ENCODE measurements at places on chromosomes 13 and 19. TPM values are rescaled to one million over a fixed set of nuclear protein-coding genes. Genes with fewer than 3 reads are reported as not detected.
A peak's percentile ranks its signal among the peaks of the same experiment; 100 is the strongest.

GRCh38 chr13:75985132-75985531 lies 349.0 kb downstream of the LMO7 start:
- no peak for DNase-seq

DNA sequence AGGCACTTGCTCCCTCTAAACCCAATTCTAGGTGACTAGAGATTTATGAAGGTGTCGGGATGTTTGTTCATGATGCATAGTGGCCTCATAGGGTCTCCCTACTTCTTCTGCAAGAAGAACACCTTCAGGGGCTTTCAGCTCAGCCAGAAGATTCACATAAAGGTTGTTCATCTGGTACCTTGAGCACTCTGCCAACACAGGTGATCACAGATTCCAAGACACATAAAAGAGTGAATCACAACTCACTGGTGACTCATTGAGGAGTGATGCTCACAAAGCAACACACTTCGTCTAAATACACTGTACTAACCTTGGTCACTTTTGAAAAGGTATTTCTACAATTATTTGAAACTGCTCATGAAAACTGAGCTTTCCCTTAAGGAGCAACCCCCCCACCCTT lies 6.8 kb upstream of the ZNF324 start:
- DNase-seq: peak; percentile 67

DNA sequence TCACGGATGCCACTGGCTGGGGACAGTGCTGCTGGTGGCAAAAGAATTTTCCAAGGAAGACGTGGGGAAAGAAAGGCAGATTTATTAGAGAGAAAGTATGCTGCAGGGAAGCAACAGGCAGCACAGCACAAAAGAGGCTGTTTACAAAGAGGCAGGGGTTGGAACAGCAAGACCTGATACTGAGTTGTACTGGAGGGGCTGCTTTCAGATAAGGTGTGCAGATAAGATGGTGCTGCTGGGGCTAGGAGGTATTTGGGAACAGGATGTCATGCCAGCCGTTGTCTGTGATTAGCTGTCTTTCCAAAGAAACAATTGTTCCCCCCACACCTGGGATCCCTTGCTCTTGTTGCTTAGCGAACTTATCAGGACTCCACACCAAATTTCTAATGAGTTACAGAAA lies 2023.3 kb upstream of the PCDH20 start:
- DNase-seq: no peak

DNA sequence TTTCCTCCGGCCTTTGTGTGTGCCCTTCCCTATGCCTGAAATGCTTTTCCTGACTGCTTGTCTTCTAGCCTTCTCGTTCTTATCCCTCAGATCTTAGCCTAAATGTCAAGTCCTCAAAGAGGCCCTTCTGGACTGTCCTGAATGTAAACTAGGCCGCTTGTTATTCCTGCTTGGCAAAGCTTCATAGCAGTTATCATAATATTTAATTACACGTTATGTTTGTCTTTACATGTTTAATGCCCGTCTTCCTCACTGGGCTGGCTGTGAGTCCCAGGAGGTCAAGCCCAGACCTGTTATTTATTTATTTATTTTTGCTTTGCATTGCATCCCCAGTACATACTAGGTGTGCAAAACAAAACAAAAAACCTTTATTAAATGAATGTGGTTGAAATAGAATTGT lies 62.7 kb downstream of the SIPA1L3 start:
- DNase-seq: no peak

GRCh38 chr19:47598407-47599349 lies 10.3 kb upstream of the BICRA start:
- DNase-seq: peak; percentile 94

DNA sequence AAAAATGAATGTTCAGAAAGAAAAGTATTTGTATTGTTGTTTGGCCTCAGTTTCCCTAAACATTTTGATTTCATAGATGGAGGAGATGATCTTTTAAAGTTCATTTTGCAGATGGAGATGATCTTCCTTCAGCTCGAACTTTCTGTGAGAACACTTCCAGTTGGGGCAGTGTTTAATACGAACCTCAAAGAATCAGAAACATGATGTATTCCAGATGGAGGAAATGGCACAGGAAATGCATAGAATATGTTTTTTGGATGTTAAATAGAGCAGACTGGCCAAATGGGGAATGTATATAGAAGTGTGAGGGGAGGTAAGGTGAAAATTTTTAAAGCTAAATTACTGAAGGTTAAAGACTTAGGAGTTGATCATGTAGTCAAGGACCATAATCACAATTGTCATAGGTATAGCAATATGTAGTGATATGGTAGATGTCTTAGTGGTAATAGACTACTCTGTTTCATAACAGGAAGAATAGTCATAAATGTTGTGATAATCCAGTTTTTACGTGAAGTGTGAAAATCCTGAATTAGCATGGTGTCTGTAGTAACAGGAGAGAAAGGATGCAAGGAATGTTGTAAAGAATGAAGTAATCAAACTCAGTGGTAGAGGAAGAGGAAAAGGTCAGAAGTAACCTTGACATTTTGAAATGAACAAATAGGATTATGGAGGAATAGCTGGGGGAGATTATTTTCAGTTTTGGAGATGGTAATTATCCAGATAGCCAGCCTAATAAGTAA lies 5.1 kb downstream of the RAP2A start:
- DNase-seq: no peak

DNA sequence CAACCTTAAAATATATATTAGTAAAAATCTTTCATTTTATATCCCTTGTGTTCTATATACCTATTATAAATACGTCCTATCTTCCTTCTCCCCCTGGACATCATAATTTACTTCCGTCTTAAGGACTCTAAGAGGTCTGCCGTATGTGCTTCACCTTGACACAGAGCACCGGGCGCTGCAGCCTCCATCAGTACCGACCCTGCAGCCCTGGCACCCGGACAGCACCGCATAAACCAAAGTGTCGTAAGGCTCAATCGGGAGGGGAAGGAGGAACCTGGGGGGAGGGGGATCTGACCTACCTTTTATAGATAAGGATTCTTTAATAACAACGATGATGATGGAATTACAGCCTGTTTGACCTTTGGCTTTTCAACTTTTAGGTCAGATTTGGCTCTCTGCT lies 44.0 kb downstream of the EFNB2 start:
- no peak for DNase-seq

DNA sequence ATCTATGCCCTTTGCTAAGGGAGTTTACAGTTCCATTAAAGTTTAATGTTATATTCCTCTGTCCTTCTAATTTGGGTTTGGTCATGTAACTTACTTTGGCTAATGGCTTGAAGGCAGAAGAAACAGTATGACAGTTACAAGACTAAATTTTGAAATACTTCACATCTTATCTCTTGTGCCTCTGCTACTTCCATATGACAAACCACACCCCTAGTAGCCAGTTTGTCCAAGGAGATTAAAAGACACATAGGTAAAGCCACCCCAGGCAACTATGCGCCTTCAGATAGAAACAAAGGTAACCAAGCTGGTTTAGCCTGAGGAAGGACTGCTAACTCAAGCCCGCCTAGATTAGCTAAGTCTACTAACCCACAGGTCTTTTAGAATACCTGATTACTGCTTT lies 273.4 kb upstream of the MIR17HG start:
- peak; percentile 27 for DNase-seq

DNA sequence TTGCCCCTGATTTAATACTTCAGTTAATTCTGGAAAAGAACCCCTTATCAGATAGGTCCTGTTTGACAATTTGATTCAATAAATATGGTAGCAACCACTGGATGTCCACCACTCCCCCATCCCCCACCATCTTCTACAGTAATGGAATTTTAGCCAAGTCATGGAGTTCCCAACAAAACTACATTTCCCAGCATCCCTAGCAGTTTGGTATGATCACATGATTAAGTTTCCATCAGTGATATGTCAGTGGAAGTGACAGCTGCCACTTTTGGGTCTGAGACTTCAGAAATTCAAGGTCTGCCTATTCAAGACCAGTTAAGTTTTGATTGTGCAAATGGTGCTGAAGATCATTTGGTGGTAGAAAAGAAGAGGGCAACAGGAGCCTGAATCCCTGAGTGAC lies 85.5 kb downstream of the CACNA1A start:
- DNase-seq: no peak

DNA sequence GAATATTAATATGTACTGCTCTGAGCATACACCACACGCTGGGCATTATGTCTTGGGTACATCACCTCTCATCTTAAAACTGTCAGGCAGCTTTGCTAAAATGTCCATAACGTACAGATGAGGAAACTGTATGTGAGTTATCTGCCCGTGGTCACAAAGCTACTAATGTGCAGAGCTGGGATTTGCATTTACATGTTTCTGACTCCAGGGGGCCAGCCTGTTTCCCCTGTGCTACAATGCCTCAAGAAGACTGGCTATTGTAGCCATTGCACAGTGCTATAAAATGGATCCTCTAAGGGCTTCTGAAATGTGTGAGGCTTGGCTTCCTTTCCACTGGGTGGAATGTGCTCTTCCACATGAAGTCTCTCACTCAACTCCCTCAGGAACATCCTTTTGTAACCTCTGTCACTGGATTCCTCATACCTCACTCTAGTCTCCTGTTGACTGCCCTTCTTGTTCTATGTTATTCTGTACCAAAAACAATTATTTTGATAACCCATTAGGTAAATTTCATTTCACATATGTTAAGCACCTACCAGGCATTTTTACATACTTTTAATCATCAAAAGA lies 95.6 kb upstream of the HTR2A start:
- peak; percentile 52 for DNase-seq

DNA sequence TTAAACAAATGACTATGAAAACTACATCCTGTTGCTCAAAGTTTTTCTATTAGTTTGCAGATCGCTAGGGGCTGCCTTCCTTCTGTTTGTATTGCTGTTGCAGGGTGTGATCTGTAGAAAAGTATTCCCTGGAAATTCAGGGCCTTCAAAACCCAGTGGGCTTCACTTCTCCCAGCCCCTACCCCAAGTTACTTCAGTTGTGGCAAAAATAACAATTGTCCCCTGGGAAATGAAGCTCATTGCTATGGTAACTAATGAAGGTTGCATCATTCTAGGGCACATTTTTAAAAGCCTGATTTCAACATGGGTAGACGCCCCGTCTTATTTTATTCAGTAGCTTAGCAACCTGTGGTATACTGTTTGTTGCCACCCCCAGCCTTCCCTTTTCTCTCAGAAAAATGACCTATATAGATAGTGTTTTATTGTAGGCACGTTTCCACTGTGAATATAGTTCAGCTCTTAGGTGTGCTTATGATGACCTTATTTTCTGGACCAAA lies 60.9 kb downstream of the WDFY2 start:
- DNase-seq: peak; percentile 65

- DNase-seq: no peak
These were observed 951.2 kb upstream of the MIR17HG start for GRCh38 chr13:90396266-90396665.

DNA sequence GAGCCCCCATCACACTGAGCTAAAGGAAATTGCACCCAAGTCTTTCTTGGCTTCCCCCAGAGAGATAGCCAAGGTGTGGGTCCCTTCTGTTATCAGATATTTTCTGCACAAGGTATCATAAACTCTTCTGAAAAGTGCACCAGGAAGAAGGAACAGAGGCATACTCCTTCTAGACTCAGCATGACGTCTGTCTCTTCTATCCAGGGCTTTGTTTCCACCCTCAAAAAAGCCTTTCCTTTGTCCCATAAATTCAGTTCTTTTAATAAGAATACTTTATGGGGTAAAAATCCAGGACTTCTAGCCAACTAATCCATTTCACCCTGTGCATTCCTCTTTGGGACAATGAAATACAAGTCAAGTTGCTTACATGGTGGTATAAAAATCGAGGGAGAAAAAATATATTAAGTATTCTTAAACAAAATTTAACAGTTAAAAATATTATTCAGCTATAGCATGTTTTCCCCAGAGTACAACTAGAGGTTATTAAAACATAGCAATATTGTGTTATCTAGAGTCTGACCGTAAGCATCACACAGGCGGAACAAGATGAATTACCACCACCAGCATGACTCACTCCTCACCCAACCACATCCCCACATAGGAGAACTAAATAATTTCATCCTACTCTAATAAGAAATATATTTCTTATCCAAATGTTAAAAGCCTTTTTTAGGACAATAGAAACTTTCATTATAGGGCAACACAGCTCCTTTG lies 79.9 kb upstream of the GPC6 start:
- no peak for DNase-seq

DNA sequence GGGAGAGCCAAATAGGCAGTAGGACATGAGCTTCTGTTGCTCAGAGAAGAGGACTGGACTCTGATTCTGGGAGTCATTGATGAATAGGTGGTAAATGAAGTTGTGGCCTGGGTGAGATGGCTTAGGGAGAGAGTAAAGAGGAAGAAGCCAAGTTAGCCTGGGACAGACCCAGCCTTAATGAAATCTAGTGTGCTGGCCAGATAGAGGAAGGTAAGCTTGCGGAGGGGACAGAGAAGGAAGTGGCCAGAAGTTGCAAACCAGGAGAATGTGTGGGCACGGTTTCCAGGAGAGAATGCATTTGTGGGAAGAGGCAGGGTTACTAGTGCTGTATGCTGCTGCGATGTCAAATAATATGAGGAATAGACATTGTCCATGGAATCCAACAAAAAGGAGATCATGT lies 83.3 kb upstream of the OLFM4 start:
- no peak for DNase-seq

GRCh38 chr13:91101381-91101780 lies 246.1 kb upstream of the MIR17HG start:
- DNase-seq: no peak

DNA sequence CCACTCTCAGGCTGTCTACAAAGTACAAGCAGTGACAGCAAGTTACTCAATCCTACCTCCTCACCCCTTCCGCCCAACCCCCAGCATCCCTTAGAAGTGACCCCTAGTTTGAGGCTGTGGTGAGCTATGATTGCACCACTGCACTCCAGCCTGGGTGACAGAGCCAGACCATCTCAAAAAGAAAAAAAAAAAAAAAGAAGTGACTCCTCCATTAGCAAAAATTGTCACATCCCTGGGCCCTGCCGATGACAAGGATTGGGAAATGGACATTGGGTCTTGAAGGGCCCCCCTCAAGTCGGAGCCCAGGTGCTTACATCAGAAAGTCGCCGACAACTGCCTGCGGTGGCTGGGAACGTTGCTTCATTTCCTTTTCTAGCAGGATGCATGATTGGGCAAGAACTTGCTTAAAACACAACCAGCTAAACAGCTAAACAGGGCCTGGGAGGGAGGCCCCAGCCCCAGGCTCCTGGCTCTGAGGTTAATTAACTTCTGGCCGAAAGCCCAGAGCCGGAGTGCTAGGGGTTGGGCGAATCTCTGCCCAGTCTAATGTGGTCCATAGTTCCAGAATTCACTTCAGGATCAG lies 15.3 kb downstream of the RAB3D start:
- DNase-seq: peak; percentile 90

DNA sequence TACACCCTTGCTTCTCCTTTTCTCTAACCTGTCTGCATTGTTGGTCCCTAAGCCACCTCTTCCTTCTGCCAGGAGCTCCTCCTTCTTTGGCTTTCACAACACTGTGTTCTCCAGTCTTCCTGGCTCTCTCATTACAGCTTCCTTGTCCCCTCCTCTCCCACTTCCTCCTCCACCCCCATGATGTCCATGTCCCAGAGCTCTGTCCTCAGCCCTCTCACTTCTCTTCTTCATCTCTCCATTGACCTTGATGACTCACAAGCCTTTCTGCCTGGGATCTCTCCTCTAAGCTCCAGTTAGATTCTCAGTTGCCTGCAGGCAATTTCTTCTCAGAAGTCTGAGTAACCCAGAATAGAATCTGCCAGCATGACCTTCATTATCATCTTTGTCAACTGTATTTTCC lies 100.3 kb upstream of the WASF3 start:
- DNase-seq: no peak

- DNase-seq: peak; percentile 86
These were observed 1.4 kb upstream of the CD209 start for GRCh38 chr19:7748756-7749155.

- peak; percentile 26 for DNase-seq
These were observed 1.5 kb downstream of the STARD13 start for GRCh38 chr13:33284031-33284430.

The CEACAM20 gene
- not detected for total RNA-seq

The ZNF813 gene
- total RNA-seq: 4.4 TPM

The CEACAM1 gene
- total RNA-seq: not detected
